ELR (cell line): ENCODE measurements at places on chromosomes 11 and 22.

- DNase-seq = no peak
Observed at GRCh38 chr22:20960609-20961008, 6.4 kb upstream of the AIFM3 start.

DNA sequence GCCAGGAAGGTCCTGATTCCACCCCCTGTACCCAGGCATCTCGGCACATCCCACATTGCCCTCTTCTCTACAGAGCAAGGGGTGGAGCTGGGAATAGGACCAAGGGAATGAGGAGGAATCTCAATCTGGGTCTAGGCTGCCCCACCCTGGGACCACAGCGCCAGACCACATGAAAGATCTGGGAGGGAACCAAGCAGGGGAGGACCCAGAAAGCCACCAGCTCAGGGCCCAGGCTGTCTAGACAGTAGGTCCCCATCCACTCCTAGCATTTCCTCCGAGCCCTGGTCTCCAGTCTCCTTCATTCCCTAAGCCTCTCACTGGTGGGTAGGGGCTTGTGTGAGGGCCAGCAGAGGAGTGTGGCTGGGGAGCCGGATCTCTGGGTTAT lies 11.6 kb downstream of the PHLDB1 start:
- peak; percentile 56 for DNase-seq

DNA sequence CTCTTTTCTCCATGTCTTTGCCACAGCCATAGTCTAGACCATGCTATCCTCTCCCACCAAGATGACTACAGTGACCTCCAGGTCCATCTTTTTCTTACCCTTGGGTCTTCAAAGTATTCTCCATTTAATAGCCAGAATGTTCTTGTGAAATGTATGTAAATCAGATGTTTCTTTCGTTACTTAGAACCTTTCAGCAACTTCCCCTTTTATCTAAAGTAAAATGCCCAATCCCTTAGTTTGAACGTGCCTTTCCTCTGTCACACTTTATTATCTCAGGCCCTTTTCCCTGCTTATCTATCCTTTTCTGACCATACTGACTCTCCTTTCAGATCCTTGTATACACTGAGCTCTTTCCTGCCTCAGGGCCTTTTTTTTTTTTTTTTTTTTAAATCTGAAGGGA lies 17.9 kb downstream of the RBM4B start:
- no peak for DNase-seq

DNA sequence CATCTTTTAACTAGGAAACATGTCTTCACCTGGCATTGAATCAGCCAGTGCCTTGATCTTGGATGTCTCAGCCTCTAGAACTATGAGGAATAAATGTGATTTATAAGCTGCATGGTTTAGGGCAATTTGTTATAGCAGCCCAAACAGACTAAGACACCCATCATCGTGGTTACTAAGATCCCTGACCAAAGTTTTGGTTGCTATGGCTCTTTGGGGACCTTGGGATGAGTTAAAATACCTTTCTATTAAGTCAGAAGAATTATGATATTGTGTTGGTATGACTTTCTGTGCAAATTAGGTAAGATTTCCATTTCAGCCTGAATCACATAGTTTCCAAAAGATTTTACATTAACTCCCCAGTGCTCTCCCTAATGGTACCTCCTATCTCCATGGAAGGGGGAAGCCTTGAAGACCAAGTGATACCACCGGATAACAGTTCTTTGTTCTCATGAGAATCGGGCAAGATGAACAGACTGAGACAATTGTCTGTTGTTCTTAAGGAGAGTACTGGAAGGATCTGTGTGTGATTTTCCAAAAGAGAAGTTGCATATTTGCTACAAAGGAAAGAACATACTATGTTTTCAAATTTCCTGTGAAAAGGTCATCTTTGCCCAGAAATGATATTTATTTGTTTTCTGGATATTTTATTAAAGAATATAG lies 60.4 kb upstream of the UBASH3B start:
- peak; percentile 6 for DNase-seq

DNA sequence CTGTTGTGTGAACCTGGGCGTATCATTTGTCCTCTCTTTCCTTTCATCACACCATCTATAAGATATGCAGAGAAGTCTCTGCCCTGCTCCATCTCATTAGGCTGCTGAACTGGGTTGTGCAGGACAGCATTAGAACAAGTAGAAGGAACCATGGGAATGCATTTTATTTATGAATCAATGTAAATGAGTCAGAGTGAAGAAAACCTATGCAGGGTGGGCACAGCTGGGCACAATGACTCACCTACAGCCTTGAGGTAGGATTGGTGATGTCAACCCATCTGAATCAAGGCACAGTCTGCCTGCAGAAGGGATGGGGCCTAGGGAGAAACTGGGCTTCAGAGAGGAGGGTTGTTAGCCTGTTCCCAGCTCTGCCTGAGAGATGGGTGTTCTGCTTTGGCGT lies 123.4 kb downstream of the CSNK2A3 start:
- DNase-seq = peak; percentile 12

GRCh38 chr11:108193725-108194124 lies 28.7 kb downstream of the NPAT start:
- DNase-seq = no peak

DNA sequence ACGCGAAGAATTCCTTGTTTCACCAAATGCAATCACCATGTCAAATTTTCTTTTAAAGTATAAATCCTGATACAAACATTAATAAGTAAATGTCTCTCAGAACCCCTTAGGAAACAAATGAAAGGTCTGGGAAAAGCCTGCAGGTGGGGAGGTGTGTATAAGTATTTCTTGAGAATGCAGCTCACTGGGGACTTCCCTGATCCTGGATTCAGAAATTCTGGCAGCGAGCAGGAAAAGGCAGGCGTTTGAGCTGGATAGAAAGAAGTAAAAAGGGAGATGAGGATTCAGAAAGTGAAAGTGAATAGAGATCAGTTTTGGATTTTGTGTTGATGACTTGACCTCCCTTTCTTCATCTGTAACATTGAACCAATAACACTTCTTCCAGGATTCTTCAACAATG lies 68.3 kb upstream of the CTSC start:
- DNase-seq = no peak

DNA sequence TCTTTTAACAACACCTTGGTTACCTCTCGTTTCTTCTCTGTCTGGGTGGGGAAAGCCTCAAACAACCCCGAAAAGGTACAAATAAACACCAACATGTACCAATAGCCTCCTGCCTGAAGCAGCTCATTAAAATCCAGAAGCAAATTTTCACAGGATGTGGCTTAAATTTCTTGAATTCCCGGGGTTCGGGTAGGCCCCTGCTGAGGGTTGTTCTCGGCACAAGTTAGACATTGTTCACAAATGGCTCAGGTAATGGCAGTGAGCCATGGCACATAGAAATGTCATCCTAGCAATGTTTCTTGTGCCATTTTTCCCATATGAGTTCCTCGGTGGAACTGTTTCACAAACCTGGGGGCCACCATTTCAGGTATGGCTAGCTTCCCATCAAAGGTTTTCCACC lies 19.7 kb upstream of the GLYATL1 start:
- DNase-seq = peak; percentile 59

DNA sequence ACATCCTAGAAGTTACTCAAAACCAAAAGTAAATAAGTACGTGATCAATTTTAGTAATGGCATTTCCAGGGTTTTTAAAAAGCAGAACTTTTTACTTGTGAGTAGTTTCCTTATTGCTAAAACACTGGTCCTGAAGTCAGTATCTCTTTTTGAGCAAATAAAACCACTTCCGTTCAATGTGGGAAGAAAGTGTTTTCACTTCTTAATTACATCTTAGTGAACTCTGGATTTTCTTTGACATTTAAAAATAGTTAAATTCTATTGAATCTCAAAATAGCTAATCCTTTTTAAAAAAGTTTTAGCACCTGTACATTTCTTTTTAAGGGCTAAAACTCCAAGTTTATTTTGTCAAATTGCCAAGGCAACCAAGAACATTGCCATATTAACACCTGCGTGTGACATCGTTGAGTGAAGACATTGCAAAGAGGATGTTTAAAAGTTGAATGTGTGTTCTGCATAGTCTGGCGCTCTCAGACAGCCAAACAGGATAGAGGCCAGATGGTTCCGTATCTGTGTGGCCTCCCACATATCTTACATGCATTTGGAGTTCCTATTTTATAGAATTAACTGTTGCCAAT lies 17.2 kb upstream of the OR5B21 start:
- DNase-seq = no peak

GRCh38 chr22:49212466-49212865 lies 615.2 kb downstream of the BRD1 start:
- DNase-seq = no peak

DNA sequence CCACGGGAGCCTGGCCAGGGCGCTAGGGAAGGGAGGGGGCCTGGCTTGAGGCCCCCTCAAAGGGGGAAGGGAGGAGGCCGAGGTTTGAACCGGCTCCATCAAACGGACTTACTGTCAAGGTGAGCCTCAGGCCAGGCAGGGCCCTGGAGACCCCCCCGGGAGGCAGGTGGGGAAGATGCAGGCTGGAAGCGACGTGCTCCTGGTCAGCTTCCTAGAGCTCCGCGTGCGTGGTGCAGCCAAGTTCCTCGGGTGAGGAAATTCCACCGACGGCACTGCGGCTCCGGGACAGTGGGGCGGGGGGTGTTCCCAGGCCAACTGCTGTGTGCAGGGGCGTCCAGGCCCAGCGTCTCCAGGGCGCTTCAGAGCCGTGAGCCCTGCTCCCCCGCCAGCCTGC lies 7.2 kb upstream of the TRABD start:
- no peak for DNase-seq

DNA sequence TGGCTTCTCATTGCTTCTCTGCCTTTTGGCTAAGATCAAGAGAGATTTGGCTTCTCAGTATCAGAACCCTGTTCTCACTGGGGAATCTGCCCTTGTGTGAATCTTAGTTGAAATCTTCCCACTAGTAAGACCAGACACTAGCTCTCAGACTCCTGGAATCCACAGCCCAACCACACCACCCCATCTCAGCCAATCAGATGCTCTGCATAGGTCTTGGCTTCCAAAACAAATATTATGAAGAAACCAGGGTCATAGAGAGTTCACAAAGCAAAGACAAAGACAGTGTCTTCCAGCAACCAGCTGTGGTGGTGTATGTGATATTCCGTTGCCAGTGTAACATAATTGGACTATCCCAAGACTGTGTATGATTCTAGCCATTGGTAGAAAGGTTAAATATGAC lies 5.4 kb downstream of the OR8B12 start:
- DNase-seq = no peak

GRCh38 chr11:117068303-117068860 lies 29.8 kb downstream of the SIK3 start:
- no peak for DNase-seq

- DNase-seq = no peak
Observed at GRCh38 chr11:118264569-118265465, 720 bp upstream of the MPZL2 start.
